ENCODE measurements at places on chromosomes 5 and 9.

DNA sequence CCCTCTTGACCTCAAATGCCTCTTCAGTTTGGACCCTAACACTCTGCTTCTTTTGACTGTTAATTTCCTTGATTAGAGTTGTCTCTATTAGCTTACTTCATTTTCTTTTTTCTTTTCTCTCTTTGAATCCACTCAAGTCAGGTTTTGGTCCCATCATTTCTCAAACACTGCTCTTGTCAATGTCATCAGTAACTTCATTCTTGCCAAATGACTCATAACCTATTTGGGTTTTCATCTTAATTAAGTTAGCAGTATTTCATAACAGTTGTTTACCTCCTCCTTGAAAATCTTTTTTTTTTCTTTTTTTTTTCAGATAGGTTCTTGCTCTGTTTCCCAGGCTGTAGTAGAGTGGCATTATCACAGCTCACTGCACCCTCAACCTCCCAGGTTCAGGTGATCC is 119.6 kb downstream of the PARP8 start:
- H3K4me3 ChIP-seq, result no peak overlapping the region
- no peaks in the 10 kb centered on the region for H3K4me1 ChIP-seq
- no peak overlapping the region for H3K27ac ChIP-seq
- no peak for DNase-seq

DNA sequence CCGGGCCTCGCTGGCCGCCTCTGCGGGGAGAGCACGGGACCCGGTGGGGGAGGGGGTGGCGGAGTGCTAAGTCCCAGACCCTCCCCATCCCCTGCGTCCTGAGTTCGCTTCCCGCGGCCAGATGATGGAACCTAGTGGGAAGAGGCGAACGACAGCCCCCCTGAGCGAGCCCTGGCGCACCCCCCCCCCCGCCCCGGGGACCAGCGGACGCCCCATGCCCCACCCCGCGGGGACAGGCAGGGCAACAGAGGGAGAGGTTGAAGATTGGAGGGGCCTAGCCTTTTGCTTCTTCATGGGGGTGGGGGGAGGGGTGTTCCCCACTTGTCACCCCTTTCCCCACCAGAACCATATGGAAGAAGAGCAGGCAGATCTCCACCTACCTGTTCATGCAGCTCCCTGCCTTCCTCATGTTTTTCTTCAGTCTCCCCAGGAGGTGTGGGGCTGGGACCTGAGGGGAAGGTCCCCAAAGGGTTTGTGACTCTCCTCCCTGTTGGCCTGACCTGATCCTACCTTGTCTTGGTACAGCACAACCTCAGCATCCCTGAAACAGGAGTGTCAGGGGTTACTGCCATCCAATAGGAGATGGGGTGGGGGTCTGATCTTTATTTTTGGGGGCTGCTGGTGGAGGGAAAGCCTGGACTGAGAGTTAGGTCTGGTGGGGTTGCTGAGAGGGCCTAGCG is 485 bp downstream of the FAM53C start:
- peaks cover 65% of the 10 kb centered on the region for H3K36me3 ChIP-seq
- no peaks in the 10 kb centered on the region for H3K27me3 ChIP-seq
- no peak for DNase-seq
- peak overlapping the region; percentile 99 for H3K27ac ChIP-seq

GRCh38 chr5:114332493-114332892 is 29.4 kb upstream of the KCNN2 start:
- H3K27me3 ChIP-seq, result no peaks in the 10 kb centered on the region
- no peaks in the 10 kb centered on the region for H3K4me1 ChIP-seq
- H3K4me3 ChIP-seq, result no peak overlapping the region
- H3K36me3 ChIP-seq, result no peaks in the 10 kb centered on the region
- H3K27ac ChIP-seq, result no peak overlapping the region
- DNase-seq, result no peak

GRCh38 chr9:137945581-137945980 is 68.0 kb downstream of the CACNA1B start:
- no peak overlapping the region for H3K27ac ChIP-seq
- no peak for DNase-seq
- H3K36me3 ChIP-seq, result no peaks in the 10 kb centered on the region
- no peaks in the 10 kb centered on the region for H3K4me1 ChIP-seq
- H3K27me3 ChIP-seq, result peaks cover 4% of the 10 kb centered on the region
- H3K4me3 ChIP-seq, result no peak overlapping the region

GRCh38 chr9:116060631-116061030 is 93.0 kb upstream of the PAPPA start:
- H3K36me3 ChIP-seq, result no peaks in the 10 kb centered on the region
- no peaks in the 10 kb centered on the region for H3K27me3 ChIP-seq
- H3K4me1 ChIP-seq, result no peaks in the 10 kb centered on the region
- no peak overlapping the region for H3K27ac ChIP-seq

- no peak overlapping the region for H3K4me3 ChIP-seq
- H3K4me1 ChIP-seq, result no peaks in the 10 kb centered on the region
- H3K27ac ChIP-seq, result no peak overlapping the region
Measured at GRCh38 chr5:104569621-104570020, 1007.0 kb upstream of the NUDT12 start.

DNA sequence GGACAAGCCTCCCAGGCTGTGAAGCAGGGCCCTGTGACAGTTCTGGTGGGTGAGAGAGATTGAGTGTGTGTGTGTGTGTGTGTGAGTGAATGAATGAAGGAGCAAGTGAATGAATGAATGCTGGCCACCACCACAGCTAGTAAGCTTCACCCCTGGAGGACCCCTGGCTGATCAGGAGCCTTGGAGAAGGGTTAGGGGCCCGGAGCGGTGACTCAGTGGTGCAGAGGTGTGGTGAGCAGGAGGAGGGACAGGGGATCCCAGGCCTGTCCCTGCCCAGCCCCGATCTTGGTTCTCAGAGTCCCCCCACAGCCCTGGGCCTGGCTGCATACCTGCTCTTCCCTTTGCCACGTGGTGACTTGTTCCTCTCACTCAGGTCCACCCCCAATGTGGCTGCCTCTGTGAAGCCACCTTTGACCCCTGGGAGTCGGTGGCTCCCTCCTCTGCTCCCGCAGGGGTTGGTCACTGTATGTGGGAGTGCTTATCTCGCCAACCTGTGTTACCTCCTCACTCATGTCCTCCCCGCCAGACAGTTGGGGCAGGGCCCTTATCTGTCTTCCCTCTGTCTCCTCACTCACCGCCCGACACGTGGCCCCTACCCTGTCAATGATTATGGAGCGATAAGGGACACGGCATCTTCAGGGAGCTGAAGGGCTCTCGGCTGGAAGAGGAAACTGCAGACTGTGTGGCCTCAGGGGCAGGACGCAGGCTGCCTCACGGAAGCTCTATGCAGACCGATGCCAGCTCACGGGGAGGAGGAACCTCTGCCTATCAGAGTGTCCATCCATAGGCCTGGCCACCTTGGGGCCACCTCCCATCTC is 99.9 kb upstream of the PITX1 start:
- H3K27ac ChIP-seq, result peak overlapping the region; percentile 74
- peak overlapping the region; percentile 51 for H3K4me3 ChIP-seq
- DNase-seq, result peak; percentile 80
- peaks cover 56% of the 10 kb centered on the region for H3K4me1 ChIP-seq
- H3K36me3 ChIP-seq, result peaks cover 10% of the 10 kb centered on the region

GRCh38 chr9:137456864-137457405 is 2.2 kb downstream of the NSMF start:
- H3K36me3 ChIP-seq, result peaks cover 12% of the 10 kb centered on the region
- no peaks in the 10 kb centered on the region for H3K27me3 ChIP-seq
- no peaks in the 10 kb centered on the region for H3K4me1 ChIP-seq
- H3K4me3 ChIP-seq, result no peak overlapping the region
- H3K27ac ChIP-seq, result no peak overlapping the region
- DNase-seq, result no peak

DNA sequence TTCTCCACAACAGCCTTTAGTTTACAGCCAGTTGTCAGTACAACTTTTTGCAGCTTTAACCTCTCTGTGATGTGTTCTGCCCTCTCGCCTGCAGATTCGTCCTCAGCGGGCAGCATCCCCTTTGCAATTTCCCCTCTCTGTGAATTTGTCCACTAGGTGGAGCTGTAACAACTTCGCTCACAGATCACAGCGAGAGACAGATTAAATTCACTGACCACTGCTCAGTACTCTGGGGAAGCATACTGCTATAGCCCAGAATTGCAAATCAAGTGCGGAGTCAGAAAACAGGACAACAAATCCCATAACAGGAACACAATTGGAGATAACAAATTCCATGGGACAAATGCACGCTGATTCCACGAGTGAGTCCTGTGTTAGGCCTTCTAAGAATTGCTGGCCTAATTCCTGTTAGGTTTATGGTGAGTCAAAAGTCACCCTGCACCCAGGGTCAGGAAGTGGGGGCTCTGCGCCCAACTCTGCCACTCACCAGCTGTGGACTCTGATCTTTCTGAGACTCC is 2124.9 kb downstream of the MAT2B start:
- no peak overlapping the region for H3K4me3 ChIP-seq
- peak; percentile 75 for DNase-seq
- peaks cover 11% of the 10 kb centered on the region for H3K4me1 ChIP-seq
- H3K27ac ChIP-seq, result no peak overlapping the region

DNA sequence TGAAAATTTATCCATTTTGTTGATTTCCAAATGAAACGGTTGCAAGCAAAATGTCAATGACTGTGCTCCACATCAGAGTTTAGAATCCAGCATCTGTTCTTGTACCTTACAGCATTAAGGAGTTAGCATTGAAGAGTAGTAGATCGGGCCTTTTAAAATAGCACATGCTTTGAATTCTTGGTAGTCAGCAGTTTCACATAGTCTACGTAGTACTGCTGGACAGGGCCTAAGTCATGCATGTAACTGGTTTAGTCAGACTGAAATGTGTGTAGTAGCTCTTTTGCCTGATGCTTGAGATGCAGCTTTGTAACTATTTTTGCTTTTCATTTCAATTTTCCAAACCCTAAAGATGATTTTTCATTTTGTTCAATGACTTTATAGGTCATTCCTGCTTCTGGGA is 19.8 kb downstream of the LECT2 start:
- H3K4me1 ChIP-seq, result no peaks in the 10 kb centered on the region
- H3K4me3 ChIP-seq, result no peak overlapping the region
- no peaks in the 10 kb centered on the region for H3K27me3 ChIP-seq
- H3K27ac ChIP-seq, result no peak overlapping the region
- peaks cover 11% of the 10 kb centered on the region for H3K36me3 ChIP-seq

DNA sequence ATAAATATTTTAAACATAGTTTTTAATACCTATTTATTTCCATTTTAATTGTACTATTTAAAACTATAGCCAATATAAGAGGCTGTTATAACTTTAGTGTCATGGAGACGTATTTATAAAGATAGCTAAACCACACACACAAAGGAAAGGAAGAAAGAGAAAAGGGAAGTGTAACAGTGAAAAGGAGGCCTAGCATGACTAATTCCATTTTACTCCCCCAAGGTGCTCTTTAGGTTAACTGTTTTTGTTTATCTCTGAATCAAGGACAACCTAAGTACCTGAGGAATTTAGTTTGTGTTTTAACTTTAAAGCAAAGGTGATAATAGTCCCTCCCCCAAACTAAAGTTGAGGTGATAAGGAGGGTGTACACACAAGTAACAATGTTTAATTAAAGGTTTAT is 1188.9 kb upstream of the C9orf72 start:
- no peaks in the 10 kb centered on the region for H3K27me3 ChIP-seq
- no peaks in the 10 kb centered on the region for H3K36me3 ChIP-seq
- no peaks in the 10 kb centered on the region for H3K4me1 ChIP-seq
- H3K27ac ChIP-seq, result no peak overlapping the region
- H3K4me3 ChIP-seq, result no peak overlapping the region

GRCh38 chr5:67014957-67015400 is 181.6 kb downstream of the CD180 start:
- peak overlapping the region; percentile 54 for H3K4me3 ChIP-seq
- H3K36me3 ChIP-seq, result no peaks in the 10 kb centered on the region
- DNase-seq, result no peak
- peak overlapping the region; percentile 26 for H3K27ac ChIP-seq
- H3K4me1 ChIP-seq, result peaks cover 41% of the 10 kb centered on the region

DNA sequence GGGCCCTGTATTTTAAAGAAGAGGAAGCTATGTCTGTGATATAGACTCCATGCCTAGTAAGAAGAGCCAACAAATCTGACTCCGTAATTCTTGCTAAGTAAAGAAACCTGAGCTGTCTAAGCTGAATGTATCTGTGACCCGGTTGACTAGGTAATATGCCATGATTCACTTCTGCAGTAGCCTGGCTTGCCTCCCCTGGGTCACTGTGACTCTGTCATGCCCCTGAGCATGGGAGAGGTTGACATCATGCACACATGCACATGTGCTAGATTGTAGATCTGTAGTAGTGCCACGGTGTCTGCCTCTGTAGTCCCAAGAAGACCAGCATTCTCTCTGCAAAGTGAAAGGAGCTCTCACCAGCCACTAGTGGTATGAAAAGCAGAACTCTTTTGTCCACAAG is 9.1 kb downstream of the SLC22A5 start:
- H3K27me3 ChIP-seq, result no peaks in the 10 kb centered on the region
- no peak overlapping the region for H3K27ac ChIP-seq
- H3K36me3 ChIP-seq, result peaks cover 7% of the 10 kb centered on the region
- DNase-seq, result no peak

- no peak overlapping the region for H3K27ac ChIP-seq
- no peaks in the 10 kb centered on the region for H3K36me3 ChIP-seq
- H3K27me3 ChIP-seq, result peaks cover 30% of the 10 kb centered on the region
- peaks cover 45% of the 10 kb centered on the region for H3K4me1 ChIP-seq
- no peak for DNase-seq
- H3K4me3 ChIP-seq, result no peak overlapping the region
Measured at GRCh38 chr9:114112778-114113584, 13.9 kb upstream of the KIF12 start.

DNA sequence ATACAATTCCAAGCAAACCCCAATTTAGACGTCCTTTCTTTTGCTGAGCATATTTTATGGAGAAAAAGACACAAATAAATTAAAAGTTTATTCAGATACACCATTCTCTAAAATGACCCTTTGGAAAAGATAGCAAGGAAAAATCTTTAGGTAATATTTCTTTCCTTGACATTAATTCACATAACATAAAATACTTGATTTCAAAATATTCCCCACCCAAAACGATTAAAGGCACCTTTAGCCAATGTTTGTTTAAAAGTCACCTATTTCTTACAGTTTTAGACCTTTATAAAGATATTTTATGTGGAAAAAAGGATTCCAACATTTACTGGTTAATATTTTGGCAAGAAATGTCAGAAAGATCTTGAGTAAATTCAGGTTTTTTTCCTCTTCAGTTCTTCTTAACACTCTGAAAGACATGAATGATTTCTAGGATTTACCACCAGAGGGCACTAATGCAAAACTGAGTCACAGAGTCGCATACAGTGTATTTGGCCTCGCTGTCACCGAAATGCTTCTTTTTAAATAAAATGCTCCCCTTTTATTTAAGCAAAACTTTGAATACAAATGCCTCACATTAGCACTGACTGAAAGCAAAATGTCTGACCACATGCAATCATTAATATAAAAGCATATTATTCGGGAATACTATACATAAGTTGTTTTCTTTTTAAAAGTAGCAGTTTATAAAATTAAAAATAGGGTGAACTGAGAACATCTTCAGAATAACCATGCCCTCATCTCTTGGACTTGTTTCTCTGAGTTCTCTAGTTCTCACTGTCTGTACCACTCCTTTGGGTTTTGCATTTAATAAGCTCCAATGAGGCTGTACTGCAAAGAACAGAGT is 122.5 kb downstream of the SLC1A3 start:
- H3K36me3 ChIP-seq, result no peaks in the 10 kb centered on the region
- no peaks in the 10 kb centered on the region for H3K4me1 ChIP-seq
- H3K27me3 ChIP-seq, result peaks cover 13% of the 10 kb centered on the region
- H3K27ac ChIP-seq, result no peak overlapping the region

GRCh38 chr9:32344551-32345182 is 39.8 kb upstream of the ACO1 start:
- H3K4me3 ChIP-seq, result no peak overlapping the region
- H3K27ac ChIP-seq, result no peak overlapping the region
- no peaks in the 10 kb centered on the region for H3K4me1 ChIP-seq
- no peaks in the 10 kb centered on the region for H3K36me3 ChIP-seq
- DNase-seq, result no peak

All from Calu3 (cell line).